SW480 (cell line): ENCODE measurements at places on chromosomes 13 and 19.
A peak's percentile ranks its signal among the peaks of the same experiment; 100 is the strongest.

GRCh38 chr13:23866420-23867026 is 22.7 kb downstream of the MIPEP start:
- DNase-seq: no peak

DNA sequence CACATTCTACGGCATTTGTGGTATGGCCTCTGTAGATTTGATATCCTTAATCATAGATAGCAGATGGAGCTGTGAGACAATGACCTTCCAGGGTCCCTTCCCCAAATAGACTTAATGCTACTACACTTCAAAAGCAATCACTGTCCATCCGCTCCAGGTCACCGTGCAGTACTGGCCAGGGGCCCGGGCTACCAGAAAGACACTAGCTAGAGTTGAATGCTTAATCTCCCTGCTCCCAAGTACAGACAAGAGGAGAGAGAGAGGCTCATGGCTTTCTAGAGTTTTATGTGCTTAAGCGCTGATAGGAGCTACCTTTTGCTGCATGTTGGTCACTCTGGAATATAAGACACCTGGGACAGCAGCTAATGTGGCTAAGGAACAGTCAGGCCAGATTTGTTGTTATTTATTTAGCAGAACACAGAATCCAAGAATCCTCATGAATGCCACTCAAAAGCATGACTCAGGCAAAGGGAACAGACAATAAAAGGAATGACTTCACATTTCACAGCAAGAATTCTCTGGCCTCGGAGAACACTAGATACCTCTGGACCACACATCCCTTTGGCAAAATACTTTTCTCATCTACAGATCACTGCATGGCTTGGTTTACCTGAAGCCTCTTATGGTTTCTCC is 165.0 kb downstream of the LACC1 start:
- DNase-seq: no peak

- no peak for DNase-seq
Measured at GRCh38 chr13:113149711-113150549, 8.5 kb upstream of the PROZ start.

DNA sequence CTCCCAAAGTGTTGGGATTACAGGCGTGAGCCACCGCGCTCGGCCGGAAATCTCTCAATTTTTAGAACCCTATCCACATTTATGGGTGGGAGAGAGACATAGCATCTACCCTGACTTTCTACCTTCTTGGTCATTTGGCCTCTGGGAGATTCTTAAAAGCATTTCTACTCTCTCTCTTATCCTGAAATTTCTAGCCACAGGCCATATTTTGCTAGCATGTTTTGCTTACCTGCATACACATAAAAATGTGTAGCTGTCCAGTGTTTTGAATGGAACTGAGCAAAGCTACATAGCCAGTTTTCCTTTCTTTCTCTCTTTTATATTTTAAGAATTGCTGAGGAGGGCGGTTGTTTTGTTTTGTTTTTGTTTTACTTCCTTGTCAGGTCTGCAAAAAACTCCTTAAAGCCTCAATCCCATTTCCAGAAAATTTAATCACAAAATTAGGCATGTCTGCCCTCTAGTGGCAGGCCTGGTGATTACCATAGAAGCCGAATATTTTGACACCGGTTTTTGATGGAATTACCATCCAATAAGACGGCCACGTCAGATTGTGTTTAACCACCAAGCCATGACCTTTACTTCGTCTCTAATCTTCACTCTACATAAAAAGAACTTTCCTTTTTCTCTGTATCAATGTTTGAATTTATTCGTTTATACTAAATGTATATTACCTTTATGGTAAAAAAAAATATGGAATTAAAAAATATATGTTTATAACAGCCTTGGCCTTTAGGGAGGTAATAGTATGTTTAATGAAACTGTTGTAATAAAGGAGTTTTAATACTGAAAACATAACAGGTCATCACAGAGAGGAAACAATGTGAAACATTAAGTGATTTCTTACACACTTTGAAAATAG is 34.4 kb upstream of the OXGR1 start:
- DNase-seq: peak; percentile 33

- DNase-seq: no peak
Measured at GRCh38 chr13:79402074-79402635, 3.9 kb downstream of the RBM26 start.
